ENCODE measurements at places on chromosomes 4 and X. TPM values are rescaled to one million over a fixed set of nuclear protein-coding genes. Genes with fewer than 3 reads are reported as not detected.

- DNase-seq: no peak
These were observed 52.7 kb upstream of the FAT4 start for GRCh38 chr4:125262079-125262478.

DNA sequence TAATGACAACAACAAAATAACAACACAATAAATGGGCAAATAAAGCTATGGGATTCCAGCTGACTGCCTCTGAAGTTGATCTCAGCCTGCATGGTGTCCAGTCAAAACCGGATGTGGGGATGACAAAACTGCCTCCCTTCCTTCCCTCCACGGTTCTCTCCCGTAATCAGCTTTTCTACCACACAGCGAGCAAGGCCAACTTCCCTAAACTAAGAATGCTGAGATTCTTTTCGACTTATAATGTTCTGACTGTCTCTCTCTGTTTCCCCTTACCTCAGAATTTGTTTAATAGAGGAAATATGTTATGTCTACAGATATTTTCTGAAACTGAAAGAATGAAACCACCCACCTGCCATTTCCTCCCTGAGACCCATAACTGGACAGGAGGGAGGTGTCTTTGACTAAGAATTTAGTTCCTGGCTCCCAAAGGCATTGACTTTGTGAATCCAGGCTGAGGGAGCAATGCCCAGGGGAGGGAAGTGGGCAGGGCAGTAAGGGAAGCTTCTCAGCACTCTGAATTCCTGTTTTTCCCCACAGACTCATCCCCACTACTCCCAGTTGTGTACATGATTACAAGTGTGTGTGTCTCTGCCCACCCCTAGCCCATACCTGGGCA is 1.0 kb upstream of the TLR1 start:
- no peak for DNase-seq

Gene TCEAL2
- 37.0 TPM for total RNA-seq

Gene APLN
- 1.7 TPM for total RNA-seq

Gene ERAS
- not detected for total RNA-seq

Gene MAGEA12
- not detected for total RNA-seq

DNA sequence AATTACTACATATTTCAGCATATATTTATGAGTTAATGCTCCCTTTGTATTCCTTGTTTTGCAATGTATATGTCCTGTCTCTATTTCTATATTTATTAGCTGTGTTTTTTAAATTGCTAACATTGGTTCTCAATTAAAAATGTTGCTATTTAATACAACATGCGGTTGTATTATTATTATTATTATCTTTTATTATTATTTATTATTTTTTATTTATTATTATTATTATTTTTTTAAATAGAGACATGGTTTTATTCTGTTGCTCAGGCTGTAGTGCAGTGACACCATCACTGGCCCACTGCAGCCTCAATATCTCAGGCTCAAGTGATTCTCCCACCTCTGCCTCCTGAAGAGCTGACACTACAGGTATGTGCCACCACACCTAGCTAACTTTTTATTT is 1005.9 kb upstream of the ADGRL3 start:
- DNase-seq: no peak

GRCh38 chrX:150334100-150334499 is 29.0 kb upstream of the MAMLD1 start:
- no peak for DNase-seq

DNA sequence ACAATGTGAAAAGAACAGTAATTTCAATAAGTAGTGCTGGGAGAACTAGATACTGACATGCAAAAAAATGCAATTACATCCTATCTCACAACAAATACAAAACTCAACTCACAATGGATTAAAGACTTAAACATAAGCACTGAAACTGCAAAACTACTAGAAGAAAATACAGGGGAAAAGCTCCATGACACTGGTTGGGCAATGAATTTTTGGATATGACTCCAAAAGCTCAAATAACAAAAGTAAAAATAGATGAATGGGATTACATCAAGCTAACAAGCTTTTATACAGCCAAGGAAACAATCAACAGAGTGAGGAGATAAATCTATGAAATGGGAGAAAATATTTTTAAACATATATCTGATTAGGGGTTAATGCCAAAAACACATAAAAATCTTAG is 53.1 kb downstream of the ANKRD17 start:
- DNase-seq: no peak

GRCh38 chrX:108219949-108220601 is 128.5 kb downstream of the ATG4A start:
- no peak for DNase-seq

DNA sequence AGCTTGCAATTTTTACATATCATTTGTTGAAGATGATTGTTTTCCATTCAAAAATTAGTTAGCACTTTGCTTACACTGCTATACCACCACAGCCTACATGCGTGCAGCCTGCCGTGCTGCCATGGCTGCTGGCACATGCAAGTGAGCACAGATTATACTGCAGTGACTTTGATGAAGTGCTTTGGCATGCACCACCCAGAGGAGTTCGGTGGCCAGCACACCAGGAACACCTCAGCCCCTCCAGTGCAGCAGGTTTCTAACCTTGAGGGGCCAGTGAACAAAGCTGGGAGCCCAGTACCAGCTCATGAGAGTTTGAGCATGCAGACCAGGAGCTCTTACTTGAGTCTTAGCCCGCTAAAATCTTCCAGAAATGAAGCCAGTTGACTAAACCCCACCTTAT is 431.5 kb downstream of the DACH2 start:
- no peak for DNase-seq

GRCh38 chr4:82043081-82043808 is 330.5 kb downstream of the HNRNPD start:
- DNase-seq: no peak
